Lower lobe of right lung (tissue), 2 donors: ENCODE measurements at places on chromosomes 4 and X. TPM values are rescaled to one million over a fixed set of nuclear protein-coding genes. Genes with fewer than 3 reads are reported as not detected.
A peak's percentile ranks its signal among the peaks of the same experiment; 100 is the strongest.

GRCh38 chr4:86156531-86156930 is 203.3 kb downstream of the MAPK10 start:
- no peak overlapping the region for H3K27ac ChIP-seq
- H3K4me3 ChIP-seq, result no peak overlapping the region
- no peaks in the 10 kb centered on the region for H3K27me3 ChIP-seq
- H3K4me1 ChIP-seq, result no peaks in the 10 kb centered on the region

DNA sequence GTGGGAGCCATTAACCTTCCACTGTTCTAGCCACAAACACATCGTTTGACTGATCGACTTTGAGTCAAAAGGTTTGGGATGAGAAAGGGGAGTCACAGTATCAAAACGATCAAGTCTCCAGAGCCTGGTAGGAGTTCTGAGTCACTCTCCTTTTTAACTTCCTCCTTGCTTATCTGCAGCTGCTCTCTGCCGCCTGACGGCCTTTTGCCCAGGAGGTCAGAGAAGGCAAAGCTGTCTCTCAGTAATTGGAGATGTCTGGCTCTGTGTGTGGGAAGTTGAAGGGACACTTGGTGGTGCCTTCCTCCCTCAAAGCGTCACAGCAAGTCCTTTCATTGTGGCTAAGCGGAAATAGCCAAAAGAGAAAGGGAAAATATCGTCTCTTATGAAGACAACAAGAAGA is 63.1 kb downstream of the ANOS1 start:
- no peaks in the 10 kb centered on the region for H3K27me3 ChIP-seq
- peak; percentile 51 for DNase-seq

Gene DIPK2B
- total RNA-seq, result 14.4 TPM

- no peaks in the 10 kb centered on the region for H3K36me3 ChIP-seq
- no peaks in the 10 kb centered on the region for H3K4me1 ChIP-seq
- DNase-seq, result no peak
- no peak overlapping the region for H3K4me3 ChIP-seq
- no peak overlapping the region for H3K27ac ChIP-seq
Measured at GRCh38 chr4:18441203-18441590, 419.6 kb upstream of the LCORL start.

Gene TDO2
- total RNA-seq, result 1.4 TPM

- no peak overlapping the region for H3K27ac ChIP-seq
- H3K27me3 ChIP-seq, result no peaks in the 10 kb centered on the region
- no peak for DNase-seq
- H3K4me1 ChIP-seq, result no peaks in the 10 kb centered on the region
- no peak overlapping the region for H3K4me3 ChIP-seq
- H3K36me3 ChIP-seq, result no peaks in the 10 kb centered on the region
Measured at GRCh38 chr4:80990851-80991250, 39.7 kb upstream of the BMP3 start.

Gene VCX3A
- total RNA-seq, result not detected

Gene ZCCHC18
- total RNA-seq, result 0.24 TPM

- no peaks in the 10 kb centered on the region for H3K36me3 ChIP-seq
- DNase-seq, result no peak
- H3K27me3 ChIP-seq, result no peaks in the 10 kb centered on the region
- no peak overlapping the region for H3K27ac ChIP-seq
Measured at GRCh38 chrX:123481913-123482851, 250.7 kb downstream of the THOC2 start.
